ENCODE measurements at places on chromosomes 5 and 9.

DNA sequence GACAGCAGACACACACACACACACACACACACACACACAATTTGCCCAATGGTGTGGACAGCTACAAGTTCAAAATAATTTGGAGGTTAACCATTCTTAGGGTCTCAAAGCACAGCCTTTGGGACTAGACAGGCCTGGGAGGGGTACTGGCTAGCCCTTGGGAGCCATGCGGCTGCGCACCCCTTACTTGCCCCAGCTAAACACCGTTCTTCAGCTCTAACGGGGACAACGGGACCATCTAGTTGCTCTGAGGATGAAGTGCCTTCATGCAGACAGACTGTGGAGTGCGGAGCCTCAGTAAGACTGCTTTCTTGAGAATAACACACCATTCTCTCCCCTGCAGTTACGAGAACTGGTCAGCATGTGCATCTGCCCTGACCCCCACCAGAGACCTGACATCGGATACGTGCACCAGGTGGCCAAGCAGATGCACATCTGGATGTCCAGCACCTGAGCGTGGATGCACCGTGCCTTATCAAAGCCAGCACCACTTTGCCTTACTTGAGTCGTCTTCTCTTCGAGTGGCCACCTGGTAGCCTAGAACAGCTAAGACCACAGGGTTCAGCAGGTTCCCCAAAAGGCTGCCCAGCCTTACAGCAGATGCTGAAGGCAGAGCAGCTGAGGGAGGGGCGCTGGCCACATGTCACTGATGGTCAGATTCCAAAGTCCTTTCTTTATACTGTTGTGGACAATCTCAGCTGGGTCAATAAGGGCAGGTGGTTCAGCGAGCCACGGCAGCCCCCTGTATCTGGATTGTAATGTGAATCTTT is 64.6 kb downstream of the PSMB7 start:
- DNase-seq = no peak

DNA sequence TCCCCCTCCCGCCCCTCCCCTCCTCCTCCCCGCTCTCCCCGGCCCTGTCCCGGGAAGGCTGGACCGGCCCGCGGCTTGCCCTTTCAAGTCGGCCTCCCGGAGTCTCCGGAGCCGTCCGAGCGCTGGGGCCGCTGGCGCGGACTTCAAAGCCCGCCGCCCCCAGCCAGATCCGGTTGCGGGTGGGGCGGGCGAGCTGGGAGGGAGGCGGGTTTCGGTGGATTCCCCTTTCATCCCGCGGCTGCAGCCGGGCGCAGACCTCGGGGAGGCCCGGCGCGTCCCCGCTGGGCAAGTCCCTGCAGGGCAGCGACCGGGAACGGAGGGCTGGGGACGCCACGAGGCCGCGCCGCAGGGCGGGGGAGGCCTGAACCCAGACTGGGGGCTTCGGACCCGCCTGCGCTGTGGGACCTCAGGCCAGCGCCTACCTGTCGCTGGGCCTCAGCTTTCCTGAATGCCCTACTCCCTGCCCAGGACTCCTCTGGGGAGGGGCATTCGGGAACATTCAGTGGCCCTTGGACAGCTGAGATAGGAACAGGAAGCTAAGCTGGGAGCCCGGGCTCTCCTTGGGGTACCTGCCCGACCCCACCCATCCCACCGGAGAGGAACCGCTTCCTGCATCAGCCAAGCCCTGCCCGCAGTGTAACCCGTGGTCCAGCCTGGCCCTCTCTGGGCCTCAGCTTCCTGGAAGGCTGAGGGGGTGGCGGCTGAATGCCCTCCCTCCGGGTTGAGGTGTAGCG is 23.4 kb downstream of the C9orf50 start:
- no peak for DNase-seq

DNA sequence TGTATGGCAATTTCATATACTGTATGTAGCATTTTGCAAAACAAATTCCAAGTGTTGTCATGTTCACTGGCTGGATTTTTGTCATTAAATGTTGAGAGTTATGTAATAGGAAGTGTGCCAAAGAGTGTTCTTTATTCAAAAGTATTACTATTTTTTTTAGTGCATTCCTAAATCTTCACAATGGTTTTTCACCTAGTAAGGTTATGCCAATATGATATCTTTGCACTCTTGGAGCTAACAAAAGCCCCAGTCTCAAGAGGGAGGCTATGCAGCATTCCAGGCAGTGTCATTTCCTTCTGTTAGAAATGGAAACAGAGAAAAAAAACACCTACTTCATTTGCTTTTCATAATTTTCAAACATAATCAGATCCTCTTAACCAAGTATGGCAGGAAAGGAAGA is 5.1 kb upstream of the SSBP2 start:
- DNase-seq = no peak

GRCh38 chr5:59137846-59138245 is 555.0 kb downstream of the RAB3C start:
- DNase-seq = no peak

DNA sequence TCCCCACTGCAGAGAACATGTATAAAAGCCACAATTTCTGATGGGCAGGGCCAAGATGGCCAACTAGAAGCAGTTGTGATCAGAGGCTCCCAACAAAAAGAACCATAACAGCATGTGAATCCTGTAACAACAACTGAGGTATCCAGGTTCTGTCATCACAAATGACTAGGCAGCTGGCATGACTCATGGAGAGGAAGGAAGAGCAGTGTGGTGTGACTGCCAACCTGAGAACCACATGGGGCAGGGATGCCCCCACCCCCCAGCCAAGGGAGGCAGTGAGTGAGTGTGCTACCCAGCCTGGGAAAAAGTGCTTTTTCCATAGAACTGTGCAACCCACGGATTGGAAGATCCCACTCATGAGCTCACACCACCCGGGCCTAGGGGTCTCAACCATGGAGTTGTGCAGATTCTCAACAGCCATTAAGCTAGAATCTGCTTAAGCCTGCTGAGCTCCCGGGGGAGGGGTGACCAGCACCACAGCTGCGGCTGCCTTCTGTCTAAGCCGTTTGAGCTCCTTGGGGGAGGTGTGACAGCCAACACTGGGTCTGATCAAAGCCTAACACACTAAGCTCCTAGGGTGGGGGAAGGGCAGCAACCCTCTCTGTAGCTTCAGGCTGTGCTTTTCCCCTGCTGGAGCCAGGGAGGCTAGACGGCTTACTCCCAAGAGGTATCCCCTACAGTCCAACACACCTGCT is 80.1 kb upstream of the DMAC1 start:
- DNase-seq = no peak

DNA sequence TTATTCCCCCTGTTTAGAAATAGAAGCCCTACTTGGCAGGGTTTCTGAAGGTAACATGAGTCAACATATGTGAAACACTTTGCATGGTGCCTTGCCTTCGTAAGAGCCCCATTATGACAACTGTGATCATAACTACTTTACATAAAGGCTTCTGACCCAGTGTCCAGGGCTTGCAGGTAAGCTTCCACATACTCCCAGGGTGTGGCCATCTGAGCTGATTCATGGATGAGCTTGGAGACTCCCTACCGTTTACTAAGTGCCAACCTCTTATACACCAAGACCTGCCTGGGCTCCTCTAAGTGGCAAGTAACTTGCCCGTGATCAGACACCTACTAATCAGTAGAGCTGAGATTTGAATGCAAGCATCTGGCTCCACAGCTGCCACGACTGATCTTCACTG is 62.8 kb upstream of the C5orf58 start:
- DNase-seq = no peak

- no peak for DNase-seq
Observed at GRCh38 chr9:106981396-106982287, 118.7 kb downstream of the ZNF462 start.

DNA sequence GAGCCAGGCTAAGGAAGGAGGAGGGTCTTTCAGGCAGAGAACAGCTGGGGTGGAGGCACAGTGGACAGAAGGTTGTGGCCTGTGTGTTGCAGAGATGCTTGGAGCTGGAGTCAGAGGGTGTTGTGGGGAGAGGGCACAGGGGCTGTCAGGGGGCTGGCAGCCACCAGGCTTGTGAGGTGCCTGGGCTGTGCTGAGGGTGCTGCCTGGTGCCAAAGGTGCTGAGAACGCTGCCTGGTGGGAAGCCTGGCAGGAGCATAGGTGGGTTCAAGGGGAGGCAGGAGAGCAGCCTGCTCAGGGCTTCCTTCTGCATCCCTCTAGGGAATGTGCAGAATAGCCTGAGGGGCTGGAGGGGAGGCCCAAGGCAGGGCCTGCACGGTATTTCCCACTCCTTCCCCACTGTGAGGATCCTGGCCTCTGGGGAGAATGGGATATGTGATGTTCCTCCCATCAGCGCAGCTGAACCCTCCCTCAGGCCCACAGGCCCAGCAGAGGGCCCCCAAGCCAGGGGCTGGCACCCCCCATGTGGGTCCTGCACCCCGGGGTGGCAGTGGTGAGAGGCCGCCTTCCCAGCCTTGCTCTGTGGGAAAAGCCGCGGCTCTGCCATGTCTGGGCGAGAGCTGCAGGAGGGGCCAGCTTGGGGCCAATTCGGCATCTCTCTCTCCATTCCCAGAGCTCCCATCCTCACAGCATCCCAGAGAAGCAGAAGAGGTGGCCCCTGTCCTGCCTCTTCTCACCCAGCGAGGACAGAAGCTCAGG is 76.3 kb downstream of the CACNA1B start:
- DNase-seq = no peak

- no peak for DNase-seq
Observed at GRCh38 chr9:3288686-3289085, 237.1 kb downstream of the RFX3 start.

DNA sequence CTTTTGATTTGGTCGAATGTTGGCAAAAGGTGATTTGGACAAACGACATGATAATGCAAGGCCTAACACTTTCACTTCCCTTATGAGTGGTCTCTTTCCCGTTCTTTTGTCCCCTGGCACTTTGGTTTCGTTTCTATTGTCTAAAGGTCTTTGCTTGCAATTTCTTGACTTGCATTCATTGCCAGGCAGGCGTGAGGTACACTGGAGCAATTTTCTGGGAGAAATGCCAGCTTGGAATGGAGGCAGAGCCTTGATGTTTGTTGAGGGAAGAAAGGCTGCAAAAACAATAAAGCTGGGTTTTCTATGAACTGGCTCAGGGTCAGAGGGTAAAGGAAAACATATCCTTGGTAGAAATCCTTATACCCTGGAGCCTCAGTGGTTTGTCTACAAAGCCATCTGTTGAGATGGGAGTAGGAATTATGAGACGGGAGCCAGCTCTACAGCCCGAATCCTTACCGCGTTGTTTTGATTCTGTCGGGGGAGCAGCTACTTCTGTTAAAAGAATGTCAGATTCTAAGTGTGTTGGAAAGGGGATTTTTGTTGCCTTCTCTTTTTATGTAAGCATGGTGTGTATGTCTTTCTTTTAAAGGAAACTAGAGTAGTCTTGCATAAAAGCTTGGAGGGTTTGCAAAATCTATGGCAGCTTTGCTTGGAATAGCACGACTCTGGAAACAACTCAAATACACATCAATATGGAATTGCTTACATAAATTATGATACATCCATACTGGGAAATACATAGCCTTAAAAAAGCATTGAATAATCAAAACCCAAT is 158.9 kb downstream of the RMI1 start:
- no peak for DNase-seq

DNA sequence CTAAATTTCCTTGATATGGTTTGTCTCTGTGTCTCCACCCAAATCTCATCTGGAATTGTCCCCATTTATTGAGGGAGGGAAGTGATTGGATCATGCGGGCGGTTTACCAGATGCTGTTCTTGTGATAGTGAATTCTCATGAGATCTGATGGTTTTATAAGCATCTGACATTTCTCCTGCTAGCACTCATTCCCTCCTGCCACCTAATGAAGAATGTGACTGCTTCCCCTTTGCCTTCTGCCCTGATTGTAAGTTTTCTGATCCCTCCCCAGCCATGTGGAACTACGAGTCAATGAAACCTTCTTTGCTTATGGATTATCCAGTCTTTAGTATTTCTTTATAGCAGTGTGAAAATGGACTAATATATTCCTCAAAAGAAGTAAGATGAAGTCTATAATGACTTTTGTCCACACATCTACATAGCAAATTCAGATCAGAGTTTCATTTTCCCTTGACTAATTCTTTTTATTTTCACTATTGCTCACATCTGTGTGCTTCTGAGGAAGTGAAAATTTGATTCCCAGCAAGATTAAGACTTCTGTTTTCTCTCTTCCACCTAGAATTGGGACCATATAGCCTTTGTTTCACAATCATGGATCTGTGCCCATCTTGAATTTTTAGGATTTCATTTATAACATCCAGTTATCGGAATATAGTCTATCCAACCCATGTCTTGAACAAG is 393.5 kb downstream of the DMAC1 start:
- no peak for DNase-seq

DNA sequence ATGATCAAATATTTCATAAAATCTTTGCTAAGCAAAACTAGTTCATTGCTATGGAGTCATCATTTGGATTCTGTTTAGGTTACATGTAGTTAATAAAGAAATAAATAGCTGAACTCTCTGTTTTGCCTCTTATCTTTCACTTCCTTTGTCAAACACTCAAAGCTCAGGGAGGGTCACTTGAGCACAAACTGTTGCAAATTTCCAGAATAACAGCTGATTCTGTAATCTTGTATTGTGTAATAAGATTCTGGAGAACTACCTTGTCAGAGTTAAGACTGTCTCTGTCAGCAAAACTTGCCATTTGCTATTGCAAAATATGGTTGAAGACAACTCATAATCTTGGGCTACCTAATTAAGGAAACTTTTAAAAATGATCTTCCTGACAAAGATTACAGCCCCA is 182.0 kb upstream of the MOCS2 start:
- no peak for DNase-seq

DNA sequence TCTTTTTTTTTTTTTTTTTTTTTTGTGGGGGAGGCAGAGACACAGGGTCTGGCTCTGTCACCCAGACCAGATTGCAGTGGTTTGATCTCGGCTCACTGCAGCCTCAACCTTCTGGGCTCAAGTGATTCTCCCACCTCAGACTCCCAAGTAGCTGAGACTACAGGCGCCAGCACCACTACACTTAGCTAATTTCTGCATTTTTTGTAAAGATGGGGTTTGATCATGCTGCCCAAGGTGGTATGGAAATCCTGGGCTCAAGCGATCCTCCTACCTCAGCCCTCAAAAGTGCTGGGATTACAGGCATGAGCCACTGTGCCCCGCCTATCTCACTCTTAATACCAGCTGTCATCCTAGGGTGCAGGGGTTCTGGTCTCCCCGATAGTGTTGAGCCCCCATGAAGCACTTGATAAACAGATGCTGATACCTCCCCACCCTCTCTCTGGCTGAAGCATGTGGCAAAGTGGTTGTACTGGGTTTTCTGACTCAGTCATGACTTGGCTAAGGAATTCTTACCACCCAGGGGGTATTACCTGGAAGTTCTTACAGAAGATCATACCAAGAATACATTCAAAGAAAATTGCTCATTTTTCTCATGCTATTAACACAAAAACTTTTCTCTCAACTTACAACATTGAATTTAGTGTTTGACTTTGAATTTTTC is 110.2 kb upstream of the DAPK1 start:
- no peak for DNase-seq

DNA sequence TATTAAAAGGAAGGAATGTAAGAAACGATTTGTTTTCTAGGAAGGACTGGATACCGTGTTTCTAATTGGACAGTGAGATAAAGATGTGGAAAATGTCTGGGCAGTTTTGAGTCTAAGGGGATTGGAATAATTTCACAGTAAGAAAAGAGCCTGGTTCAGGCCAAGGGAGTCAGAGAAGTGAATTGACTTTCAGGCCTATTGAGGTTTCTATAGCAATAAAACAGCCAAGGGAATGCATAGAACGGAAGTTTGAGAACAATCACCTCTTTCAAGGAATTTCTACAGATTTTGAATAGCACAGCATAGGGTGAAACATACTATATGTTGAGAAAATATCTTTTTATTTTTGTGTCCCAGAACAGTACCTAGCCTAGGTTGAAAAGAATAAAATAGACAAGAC is 271.6 kb upstream of the TRPM3 start:
- no peak for DNase-seq

Data from activated CD8-positive, alpha-beta memory T cell treated with anti-CD3 and anti-CD28 coated beads for 1 hour (primary cell).